Myometrial cell (primary cell): ENCODE measurements at places on chromosomes 6 and 20. TPM values are rescaled to one million over a fixed set of nuclear protein-coding genes. Genes with fewer than 3 reads are reported as not detected.

Gene C6orf141
- 7.5 and 7.6 TPM in 2 replicates for total RNA-seq

Gene TRERF1
- total RNA-seq, result 7.5 and 7.8 TPM in 2 replicates

Gene VSX1
- not detected in 2 replicates for total RNA-seq

Gene TINAG
- total RNA-seq, result not detected in 2 replicates

Gene TRIM40
- not detected in 2 replicates for total RNA-seq

Gene MRAP2
- total RNA-seq, result not detected in 2 replicates

Gene SASH1
- total RNA-seq, result 11.3 and 11.5 TPM in 2 replicates

Gene POM121L2
- total RNA-seq, result not detected in 2 replicates

Gene ARMH2
- not detected in 2 replicates for total RNA-seq

Gene KHDRBS2
- total RNA-seq, result not detected in 2 replicates

Gene NRSN1
- total RNA-seq, result not detected in 2 replicates

Gene PMEPA1
- total RNA-seq, result not detected in 2 replicates

Gene ZBP1
- not detected in 2 replicates for total RNA-seq
